ENCODE measurements at places on chromosomes 6 and 20. TPM values are rescaled to one million over a fixed set of nuclear protein-coding genes. Genes with fewer than 3 reads are reported as not detected.

The SMLR1 gene
- total RNA-seq = not detected

The CD24 gene
- total RNA-seq = 0.54 TPM

The VARS1 gene
- 150 TPM for total RNA-seq

The VSX1 gene
- not detected for total RNA-seq

The PLAGL1 gene
- total RNA-seq = 19.0 TPM

The PSMA7 gene
- total RNA-seq = 286 TPM

The MARCKS gene
- total RNA-seq = 0.83 TPM

The MYLK2 gene
- 0.27 TPM for total RNA-seq

The CNBD2 gene
- total RNA-seq = 6.1 TPM

The TSPO2 gene
- not detected for total RNA-seq

The UBD gene
- total RNA-seq = 0.67 TPM

The NOTCH4 gene
- 1.3 TPM for total RNA-seq

The PTCRA gene
- total RNA-seq = not detected

The PRRT1 gene
- total RNA-seq = 1.6 TPM

The DOP1A gene
- 7.7 TPM for total RNA-seq

Measured in activated CD8-positive, alpha-beta T cell treated with anti-CD3 and anti-CD28 coated beads for 36 hours (primary cell).